ENCODE measurements at places on chromosomes 1 and 21.

GRCh38 chr1:23922321-23922943, 9.3 kb upstream of the CNR2 start:
- DNase-seq: no peak

- DNase-seq: no peak
Observed at GRCh38 chr21:35208810-35209517, 159.9 kb upstream of the RUNX1 start.

GRCh38 chr1:3676581-3677470, 24.5 kb downstream of the TP73 start:
- DNase-seq: no peak

- DNase-seq: no peak
Observed at GRCh38 chr21:29293495-29293894, 5.2 kb upstream of the BACH1 start.

- DNase-seq: no peak
Observed at GRCh38 chr1:109273570-109274288, 9.2 kb downstream of the PSRC1 start.

- DNase-seq: no peak
Observed at GRCh38 chr1:155913969-155914757, 3.0 kb upstream of the RIT1 start.

DNA sequence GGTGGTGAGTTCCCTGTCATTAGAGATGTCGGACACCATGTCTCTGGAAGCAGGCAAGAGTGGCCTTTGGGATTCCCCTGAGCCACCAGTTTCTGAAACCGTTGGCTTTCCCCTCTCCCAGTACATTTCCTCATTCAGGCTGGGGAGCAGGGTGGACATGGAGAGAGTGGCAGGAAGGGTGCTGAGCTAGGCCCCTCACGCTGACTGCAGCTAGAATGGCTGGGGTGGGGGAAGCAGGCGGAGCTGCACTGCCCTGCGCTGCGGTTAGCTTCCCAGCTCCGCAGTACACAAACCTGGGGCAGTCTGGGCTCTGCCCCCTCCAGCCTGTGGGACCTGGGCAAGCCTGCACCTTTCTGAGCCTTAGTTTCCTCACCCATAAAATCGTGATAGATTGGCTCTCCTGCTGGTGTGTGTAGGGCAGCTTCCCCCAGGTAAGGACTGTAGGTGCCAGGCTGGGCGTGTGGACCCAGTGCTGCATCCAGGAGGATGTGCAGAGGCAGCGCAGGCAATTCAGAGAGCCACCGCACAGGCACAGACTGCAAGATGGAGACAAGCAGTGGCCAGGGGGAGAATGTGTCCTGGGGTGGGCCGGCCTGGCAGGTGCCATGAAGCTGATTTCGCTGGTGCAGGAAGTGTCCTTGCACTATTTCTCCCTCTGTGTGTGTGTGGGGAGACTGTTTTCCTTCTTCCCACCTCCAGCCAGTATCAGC, 3.0 kb downstream of the PLA2G2F start:
- DNase-seq: no peak

Data from glomerular endothelial cell (primary cell).